SK-N-MC (cell line): ENCODE measurements at places on chromosomes 5 and 9.

DNA sequence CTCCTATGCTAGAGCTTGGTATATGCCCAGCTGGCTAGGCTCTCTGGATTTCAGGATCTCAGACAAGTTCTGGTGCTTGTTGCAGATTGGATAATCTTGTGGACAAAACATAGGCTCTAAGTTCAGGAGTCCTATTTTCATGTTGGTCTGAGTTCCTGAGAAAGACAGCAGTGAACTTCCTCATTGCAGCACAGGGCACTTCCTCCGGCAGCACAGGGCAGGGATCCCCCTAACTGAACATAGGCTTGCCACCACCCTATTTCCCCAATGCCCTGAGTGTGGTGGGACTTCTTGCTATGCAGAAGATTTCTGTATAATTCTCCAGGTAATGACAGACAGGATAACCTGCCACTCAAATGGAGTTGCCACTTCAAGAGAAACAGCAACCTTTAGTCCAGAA lies 220.1 kb downstream of the PIK3R1 start:
- no peak for DNase-seq

- DNase-seq, result no peak
Measured at GRCh38 chr5:103487218-103487617, 75.4 kb downstream of the NUDT12 start.

DNA sequence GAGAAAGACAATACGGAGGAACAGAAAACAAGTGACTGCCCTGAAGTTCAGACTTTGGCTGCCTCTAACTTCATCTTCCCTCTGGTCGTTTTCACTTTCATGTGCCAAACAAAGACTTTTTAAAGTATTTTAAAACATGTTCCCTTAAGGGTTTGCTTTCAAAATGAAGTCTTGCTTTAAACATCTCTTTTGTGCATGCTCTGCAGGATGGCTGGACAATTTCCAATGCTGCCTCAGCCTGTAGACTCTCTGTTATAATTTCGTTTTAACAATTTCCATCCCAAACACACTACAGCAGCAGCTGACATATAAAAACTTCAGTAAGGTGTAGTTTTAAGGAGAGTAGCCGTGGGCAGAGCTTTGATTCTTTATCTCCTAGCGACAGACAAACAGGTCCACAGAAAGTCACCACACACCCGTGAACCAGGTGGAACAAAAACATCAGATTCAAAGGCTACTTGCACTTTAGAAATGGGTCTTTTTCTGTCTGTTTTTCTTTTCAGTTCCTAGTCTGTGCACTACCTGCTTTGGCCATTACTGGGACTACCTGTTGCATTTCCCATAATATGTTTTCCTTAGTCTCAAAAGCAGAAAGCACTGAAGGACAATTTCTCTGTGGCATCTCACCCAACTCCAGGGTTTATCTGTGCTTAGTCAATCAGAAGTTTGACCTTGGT lies 308.9 kb downstream of the DTWD2 start:
- no peak for DNase-seq

DNA sequence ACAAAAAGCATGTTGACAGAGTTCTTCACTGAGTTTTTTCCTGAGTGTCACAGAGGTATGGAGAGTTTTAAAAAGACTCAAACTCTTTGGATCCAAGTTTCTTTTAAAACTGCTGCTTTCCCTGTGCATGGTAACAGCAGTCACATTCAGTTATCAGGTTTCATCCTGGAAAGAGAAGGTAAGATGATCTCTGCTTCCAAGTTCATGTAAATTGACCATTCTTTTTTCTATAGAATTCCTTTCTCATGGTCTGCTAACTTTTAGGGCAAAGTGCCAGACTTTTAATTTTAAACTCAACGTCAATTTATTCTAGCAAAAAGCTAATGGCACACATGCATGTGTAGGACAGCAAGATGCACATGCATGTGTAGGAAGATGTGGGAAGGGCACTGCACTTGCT lies 52.5 kb upstream of the PRLR start:
- DNase-seq, result no peak

GRCh38 chr5:40605295-40605958 lies 74.3 kb upstream of the PTGER4 start:
- DNase-seq, result no peak

- no peak for DNase-seq
Measured at GRCh38 chr5:33023649-33024048, 312.5 kb downstream of the NPR3 start.

DNA sequence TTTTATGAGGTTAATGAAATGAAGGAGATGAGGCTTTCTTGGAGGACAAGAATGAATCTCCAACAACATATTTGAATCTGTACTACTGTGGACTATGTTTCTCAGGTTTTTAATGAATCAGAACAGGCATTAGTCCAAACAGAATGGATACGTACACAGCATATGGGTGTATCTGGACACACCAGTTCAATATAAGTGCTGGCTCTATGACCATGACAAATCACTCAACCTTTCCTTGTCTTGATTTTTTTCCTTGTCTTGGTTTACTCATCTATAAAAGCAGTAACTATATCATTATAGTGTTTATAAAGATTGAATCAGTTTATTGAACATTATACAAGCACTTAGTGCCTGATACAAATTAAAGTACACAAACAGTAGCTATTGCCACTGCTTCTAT lies 104.1 kb downstream of the AP3B1 start:
- no peak for DNase-seq

DNA sequence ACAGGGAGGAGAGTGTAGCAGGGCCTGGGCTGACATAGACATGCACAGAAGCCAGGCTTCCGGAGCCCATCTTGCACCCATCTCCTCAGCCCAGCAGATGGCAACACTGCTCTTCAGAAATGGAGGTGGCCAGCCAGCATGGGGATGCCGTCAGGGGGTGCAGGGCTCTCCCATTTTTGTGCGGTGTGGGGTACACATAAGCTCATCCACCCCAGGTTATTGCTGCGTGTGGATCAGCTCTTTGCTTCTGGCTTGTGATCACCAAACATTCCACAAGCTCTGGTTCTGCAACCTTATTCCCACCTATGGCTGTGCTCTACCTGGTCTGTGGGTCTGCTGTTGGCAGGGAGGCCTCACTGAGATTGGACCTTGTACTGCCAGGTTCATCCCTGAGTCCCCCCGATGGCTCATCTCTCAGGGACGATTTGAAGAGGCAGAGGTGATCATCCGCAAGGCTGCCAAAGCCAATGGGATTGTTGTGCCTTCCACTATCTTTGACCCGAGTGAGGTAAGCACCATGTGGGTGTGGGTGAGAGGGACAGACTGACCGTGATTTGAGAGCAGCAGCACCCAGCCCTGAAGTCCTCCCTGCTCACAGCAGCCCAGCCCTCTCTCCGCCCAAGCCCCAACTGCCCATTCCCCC lies 17.3 kb downstream of the SLC22A5 start:
- DNase-seq, result no peak

DNA sequence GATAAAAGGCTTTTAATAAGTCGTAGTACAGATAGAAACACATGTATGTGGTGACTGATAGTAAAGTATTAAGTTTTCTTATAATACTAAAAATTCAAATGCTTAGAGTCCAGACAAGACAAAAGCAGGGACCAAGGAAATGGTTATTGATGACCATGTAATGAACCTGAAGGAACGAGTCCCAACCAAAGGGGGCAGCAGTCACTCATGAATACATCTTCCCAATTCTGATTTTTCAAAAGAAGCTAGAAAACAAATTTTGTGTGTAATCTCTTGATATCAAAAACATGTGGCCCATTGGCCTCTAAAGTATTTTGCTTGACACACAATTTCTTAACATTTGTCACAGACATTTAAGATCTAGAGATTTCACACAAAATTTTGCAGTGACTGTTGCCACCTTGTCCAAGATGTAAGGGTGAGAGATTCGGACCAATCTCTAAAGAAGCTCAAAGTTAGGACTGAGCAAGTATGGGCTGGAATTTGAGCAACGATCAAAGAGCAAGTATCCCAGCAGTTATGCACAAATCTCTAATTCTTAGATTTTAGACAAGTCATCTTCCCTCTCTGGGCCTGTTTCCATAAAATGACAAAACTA lies 66.8 kb downstream of the ARL15 start:
- peak; percentile 28 for DNase-seq
